ENCODE measurements at places on chromosomes 1 and 21.

DNA sequence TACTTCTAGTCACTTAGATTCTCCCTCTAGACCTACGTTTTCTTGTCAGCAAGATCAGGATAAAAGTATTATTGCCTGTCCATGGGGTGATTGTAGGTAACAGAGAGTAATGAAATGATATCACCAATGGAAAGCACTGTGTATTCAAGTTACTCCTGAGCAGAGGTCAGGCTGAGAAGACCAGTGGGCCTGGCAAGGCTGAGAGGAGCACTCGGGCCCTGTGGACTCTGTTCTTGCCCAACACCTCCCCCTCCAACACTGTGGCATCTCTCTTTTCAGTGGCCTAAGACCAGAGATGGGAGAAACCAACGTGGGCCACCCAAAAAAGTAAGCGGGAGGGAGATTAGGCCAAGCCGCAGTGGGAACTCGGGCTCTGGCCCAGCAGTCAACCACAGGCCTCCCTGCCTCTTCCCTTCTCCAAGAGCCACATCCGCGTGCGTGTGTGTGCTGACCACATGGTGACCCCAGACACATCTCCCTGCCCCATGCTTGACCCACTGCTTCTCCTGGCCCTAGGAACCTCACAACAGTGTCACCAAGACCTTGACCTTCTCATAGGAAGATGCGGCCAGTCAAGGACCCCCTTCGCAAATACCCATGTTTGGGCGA is 12.3 kb downstream of the RORC start:
- DNase-seq: no peak

DNA sequence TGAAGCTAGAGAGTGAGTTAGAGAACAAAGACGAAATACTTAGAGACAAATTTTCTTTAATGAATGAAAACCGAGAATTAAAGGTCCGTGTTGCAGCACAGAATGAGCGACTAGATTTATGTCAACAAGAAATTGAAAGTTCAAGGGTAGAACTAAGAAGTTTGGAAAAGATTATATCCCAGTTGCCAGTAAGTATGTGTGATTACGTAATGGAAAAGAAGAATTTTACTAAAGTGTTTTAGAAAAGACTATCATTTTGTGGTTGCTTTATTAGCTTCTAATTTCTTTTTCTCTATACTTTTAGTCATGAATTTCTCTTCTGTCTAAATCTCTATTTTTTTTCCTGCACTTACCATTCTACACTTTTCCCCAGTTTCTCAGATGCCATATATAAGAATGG is 26.7 kb downstream of the CCDC18 start:
- no peak for DNase-seq

DNA sequence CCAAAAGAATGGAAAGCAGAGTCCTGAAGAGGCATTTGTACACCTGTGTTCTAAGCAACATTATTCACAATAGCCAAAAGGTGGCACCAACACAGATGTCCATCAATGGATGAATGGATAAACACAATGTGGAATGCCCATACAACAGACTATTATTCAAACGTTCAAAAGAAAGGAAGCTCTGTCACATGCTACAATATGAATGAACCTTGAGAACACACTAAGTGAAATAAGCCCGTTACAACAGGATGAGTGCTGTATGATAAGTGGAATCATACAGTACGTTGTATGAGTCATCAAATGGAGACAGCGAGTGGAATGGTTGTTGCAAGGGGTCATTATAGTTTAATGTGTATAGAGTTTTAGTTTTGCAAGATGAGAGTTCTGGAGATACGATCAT is 80.1 kb downstream of the SH3BGR start:
- no peak for DNase-seq

- no peak for DNase-seq
Observed at GRCh38 chr1:209342441-209343175, 240.9 kb upstream of the CAMK1G start.

DNA sequence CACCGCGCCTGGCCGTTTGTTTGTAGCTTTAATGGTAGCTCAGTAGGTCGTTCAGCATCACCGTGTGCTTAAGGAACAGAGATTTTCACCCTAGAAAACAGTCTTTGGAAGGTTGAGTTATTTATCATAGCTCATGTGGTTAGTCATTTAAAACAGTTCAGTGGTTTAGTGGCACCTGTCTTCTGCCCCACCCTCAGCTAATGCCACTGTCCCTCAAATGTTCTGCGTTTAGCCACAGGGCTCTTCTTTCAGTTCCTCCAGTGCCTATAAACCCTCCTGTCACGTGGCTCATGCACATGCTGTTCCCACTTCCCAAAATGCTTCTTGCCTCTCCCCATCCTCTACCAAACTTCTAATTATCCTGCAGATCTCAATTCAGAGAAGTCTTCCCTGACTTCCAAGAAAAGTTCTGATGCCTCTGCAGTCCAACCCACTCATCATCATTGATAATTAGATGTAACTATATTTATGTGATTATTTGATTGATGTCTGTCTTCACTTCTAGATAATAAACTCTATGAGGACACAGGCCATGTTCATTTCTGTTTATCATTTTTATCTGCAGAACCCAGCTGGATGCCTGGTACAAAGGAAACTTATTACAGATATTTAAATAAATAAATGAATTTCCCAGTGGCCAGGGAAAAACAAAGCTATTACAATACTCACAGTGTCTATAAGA is 14.4 kb upstream of the DIPK1A start:
- DNase-seq: no peak

- DNase-seq: no peak
Observed at GRCh38 chr1:60918867-60919266, 163.5 kb upstream of the NFIA start.

DNA sequence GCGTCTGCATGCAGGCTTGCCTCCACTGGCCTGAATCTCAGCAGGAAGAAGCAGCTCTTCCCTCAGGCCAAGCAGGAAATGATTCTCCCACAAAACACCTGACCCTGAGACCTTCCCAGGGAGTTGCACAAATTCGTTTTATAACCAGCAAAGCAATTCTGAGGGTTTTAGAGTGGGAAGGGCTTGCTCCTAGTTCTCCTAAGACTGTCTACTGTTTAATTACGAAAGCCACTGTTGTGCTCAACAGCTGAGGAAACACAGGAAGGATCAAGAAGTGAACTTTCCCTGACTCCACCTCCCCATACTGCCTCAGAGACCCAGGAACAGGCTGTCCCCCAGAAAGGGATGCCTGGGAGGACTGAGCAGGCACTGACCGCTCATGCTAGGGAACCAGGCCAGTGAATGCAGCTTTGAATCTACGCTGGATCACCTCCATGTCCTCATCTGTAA is 37.0 kb upstream of the PUM1 start:
- DNase-seq: no peak

DNA sequence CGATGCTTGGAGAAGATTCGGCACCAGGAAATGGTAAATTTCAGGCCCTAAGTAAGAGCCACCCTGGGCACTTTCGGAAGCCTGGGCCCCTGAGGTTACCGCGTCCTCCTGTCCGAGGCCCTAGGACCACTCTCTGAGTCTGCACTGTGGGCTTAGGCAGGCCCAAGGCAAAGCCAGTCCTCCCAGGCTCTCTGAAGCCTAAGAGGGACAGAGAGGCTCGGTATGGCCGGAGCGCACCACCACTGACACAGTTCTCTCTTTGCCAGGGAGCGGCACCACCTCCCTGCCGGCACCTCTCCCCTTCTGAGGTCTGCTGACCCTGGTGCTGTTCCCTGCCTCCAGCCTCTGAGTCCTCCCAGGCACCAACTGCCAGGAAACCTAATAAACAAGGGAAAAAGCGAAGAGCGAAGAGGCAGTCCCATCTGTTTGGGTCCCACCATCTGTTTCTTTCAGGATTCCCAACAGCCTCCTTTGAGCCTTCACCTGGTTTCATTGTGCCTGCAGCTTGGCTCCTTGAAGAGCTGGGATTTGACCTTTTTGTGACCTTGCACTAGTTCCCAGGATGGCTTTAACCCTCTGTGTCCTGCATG is 57.7 kb downstream of the VWA5B1 start:
- DNase-seq: no peak

- DNase-seq: no peak
Observed at GRCh38 chr21:14533499-14534428, 12.4 kb downstream of the SAMSN1 start.

All from LNCaP clone FGC (cell line).